ENCODE measurements at places on chromosomes 5 and 9.

DNA sequence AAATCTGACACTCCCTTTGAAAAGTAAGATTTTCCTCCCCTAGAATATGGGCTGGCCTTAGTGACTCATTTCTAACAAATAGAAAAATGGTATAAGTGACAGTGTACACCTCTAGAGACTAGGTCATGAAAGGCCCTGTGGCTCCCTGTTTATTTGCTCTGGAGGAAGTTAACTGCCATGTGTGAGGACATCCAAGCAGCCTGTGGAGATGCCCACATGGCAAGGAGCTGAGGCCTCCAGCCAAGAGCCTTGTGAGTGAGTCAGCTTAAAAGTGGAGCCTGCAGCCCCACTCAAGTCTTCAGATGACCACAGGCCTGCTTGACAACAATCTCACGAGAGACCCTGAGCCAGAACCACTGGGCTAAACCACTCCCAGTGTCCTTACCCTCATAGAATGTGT, 128.1 kb upstream of the LHFPL2 start:
- DNase-seq, result no peak

- DNase-seq, result peak; percentile 3
These were observed 83.7 kb upstream of the DHFR start for GRCh38 chr5:80738466-80738865.

DNA sequence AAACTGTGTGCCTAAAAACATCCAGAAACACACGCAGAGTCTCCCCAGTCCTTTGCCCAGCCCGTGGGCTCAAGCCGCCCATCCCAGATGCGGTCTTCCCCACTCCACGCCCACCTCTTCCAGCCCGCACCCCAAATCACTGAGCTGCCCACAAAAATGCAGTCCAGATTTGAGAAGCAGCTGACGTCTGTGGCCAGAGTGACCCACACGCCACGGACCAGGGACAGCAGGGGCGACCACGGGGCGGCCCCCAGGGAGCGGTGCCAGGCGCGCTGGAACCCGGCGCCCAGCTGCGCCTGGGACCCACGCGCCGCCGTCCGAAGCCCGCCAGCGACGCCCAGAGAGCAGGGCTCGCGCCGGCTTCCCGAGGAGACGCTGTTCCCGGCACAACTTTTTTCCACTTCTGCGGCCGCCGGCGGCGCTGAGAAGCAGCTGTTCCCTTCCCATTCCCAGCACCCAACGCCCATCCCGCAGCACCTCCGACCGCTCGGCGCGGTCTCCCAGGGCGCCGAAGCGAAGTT, 674 bp downstream of the LHFPL2 start:
- no peak for DNase-seq

DNA sequence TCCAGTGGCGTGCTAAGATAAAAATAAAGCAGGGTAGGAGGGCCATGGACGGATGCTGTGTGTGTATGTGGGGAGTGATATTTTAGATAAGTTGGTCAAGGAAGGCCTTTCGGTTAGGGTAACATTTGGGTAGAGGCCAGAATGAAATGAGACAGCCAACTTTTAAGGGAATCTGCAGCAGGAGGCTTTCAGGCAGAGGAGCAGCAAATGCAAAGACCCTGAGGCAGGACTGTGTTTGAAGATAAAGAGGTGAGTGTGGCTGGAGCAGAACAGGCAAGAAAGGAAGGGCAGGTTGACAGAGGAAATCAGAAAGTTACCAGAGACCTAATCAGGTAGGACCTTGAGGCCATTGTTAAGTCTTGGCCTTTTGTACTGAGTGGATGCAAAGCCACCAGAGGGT, 106.2 kb downstream of the MAST4 start:
- DNase-seq, result no peak

DNA sequence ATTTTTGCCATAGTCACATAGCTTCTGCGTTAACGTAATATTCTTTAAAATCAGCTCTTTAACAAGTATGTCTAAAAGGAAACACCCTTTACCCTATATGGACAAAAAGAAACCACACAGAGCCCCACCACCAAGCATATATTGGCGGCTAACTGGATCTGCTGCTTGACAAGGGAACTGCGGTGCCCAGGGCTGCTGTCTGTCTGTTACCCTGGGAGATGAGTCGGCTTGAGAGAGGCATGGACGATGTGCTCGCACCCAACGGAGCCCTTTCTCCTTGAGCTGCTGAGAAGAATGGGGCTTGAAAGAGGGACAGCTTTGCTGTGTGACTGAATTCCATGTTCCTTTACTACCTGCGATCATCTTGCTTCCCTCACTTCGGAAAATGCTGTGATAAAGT, 158.6 kb upstream of the SHB start:
- DNase-seq, result no peak

- DNase-seq, result no peak
These were observed 3.3 kb upstream of the PLGRKT start for GRCh38 chr9:5441043-5441442.

DNA sequence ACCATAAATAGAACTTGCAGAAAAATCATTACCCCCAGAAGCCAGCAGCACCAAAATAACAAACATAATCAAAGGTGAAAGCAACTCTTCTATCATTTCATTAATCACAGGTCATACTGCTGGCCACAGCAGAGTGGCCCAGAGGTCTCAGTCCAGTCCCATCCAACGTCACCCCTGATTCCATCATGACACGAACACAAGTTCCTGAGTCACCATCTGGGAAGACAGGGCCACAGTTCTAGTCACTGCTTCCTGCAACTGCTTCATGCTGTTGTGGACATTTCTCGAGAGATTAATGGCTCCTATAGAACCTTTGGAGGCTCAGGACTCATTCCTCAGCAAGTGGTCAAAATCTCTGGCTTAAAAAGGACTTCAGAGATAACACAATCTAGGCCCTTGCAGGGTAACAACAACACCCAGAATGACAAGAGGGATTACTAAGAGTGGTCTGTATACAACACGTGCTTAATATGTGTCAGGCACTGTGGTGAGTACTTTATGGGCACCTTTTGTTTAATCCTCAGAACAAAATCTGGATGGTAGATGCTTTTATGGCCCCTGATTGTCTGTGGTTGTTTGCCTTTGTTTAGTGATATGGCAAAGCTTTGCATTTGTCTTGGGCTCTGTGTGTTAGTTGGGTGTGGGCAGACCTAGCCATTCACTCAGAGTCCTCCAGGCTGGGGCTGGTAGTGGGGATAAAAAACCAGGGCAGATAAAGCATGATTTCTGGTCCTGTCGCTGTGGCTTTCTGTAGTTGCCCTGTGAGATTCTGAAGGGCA, 184.3 kb downstream of the DAB2IP start:
- no peak for DNase-seq

- DNase-seq, result no peak
These were observed 90.8 kb downstream of the C5orf15 start for GRCh38 chr5:133877351-133878235.

DNA sequence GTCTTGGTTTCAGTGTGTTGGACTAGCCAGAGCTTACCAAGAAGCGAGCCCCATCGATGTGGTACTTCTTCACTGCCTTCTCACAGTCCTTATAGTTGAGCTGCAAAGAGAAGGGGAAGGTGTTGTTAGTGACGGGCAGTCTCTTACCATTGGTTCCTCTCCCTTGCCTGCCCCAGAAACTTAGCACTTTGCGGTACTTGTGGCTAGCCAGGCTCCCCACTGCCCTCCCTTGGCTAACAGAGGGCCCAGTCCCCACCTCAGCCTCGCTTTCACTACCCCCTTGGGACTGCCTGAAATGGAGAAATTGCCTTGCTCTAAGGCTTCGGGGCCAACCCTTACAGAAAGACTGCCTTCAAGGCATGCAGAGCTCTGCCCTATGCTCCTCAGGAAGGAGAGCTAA, 4.3 kb downstream of the LCP2 start:
- DNase-seq, result no peak

DNA sequence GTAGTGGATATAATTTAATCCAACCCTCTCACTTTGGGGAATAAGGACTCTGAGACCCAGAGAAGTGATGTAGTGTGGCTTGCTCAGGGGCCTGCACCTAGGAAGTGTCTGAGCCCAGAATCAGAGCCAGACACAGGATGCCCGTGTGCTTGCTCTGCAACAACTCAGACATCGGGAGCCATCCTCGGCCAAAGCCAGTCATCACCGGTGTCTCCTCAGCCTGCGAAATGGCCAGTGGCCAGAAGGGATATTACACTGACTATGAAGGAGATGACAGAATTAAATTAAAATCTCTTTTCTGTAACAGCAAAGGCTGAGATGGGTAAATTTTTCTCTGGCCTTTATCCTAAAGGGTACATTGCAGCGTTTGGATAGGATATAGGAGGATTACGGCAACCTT, 102.9 kb downstream of the MARCHF11 start:
- DNase-seq, result no peak

- DNase-seq, result no peak
These were observed 162.9 kb upstream of the FTMT start for GRCh38 chr5:121688781-121689180.

- DNase-seq, result no peak
These were observed 644.2 kb upstream of the CDH9 start for GRCh38 chr5:27682600-27682999.

GRCh38 chr9:134534661-134535080, 106.9 kb upstream of the COL5A1 start:
- no peak for DNase-seq

- no peak for DNase-seq
These were observed 14.4 kb upstream of the SCGB3A1 start for GRCh38 chr5:180605554-180606214.

- DNase-seq, result no peak
These were observed 25.4 kb upstream of the ALDOB start for GRCh38 chr9:101460965-101461364.

DNA sequence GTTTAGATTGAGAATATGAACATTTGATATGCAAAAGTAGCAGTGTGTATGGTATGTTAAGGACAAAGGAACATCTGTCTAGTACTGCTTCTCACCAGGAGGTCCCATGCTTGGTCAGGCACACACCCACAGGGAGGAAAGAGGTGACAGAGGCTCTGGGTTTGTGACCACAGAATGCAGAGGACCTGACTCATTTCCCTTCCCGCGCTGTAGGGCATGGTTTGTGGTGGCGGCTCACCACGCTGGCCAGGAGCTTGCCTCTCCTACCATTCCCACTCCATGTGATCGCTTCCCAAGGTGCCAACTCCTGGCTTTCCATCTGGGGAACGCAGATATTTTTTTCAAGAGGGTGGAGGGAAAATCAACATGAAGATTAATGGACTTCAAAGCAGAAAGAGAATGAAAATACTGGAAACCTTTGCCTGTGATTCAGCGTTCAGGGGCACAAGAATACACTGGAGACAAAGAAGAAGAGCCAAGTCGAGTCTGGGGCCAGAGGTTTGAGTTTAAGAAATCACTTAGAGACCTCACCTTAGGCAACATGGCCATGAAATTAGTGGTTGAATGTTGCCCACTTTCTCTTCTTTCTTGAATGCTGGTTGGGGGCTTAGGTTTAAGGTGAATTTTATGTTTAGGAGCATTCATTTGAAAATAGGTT, 477.8 kb downstream of the CCDC171 start:
- DNase-seq, result peak; percentile 92

DNA sequence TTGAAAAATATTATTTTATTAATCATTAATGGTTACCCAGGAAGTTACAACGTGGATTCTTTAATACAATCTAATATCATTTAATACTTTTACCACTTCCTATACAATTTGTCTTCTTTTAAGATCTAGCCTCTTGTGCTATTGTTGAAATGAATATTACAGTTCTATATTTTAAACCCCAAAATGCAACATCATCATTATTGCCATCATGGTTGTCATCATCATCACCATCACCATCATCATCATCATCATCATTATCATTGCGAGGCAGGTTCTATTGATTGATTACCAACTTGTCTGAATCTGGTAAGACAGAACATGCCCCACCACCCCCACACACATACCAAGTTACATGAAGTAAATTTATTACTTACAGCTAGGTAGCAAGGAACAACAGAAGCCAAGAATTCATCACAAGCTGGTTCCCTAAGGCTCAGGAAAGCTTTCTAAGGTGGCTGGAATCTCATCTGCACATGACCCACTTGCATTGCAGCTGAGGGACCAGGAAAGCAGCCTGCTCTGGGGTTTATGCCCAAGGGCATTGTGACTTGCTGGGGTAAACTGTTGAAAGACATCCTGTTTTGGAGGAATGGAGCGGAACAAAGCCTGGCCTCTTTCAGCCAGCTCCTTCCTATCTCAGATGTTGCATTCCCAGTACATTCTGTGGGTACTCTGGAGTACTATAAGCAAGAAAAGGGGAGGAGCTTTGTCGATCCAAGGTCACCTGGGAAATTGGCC, 418.1 kb downstream of the PRR16 start:
- DNase-seq, result no peak

DNA sequence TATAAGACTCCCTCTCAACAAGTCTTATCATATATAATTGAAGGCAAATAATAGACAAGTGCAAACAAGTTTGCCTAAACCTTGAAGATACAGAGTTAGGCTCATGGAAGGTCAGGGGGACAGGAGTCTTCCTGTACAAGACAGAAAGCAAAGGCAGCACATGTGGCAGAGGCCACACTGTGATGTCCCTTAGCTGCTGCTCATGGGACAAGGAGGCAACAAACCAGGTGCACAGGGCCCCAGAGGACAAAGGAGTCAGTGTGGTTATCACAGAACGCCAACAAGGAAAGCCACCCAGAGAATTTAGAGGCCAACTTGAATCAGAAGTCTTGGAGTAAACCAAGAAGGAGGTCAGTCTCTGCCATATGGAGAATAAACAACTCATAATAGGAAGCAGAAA, 444.8 kb downstream of the SPOCK1 start:
- DNase-seq, result no peak

DNA sequence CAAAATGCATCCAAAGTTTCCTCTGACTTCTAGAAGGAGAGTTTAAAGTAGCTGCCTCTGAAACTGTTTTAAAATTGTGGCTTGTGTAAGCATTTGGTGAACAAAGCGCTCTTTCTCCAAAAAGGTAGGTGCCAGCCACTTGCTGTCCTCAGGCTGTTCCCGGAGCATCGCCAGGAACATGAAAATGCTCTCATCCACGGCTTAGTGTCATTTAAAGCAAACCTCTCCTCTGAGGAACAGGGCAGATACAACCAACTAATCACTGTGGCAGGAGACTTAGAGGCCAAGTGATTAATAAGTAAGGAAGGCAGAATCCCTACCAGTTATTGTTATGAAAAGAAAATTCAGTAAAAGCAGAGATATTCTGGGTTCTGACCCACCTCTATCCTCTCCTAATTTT, 165.6 kb downstream of the DCP2 start:
- no peak for DNase-seq

- no peak for DNase-seq
These were observed 47.5 kb downstream of the DBH start for GRCh38 chr9:133683586-133684120.

DNA sequence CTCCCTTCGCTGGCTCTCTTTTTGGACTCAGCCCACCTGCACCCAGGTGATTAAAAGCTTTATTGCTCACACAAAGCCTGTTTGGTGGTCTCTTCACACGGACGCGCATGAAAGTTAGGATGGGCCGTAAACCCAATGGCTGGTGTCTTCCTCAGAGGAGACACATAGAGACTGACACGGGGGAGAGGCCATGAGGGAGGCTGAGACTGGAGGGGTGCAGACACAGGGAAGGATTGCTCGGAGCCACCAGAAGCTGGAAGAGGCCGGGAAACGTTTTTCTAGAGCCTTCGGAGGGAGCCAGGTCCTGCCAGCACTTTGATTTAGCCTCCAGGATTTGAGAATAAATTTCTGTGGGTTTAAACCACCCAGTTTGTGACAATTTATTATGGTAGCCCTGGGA, 274.9 kb downstream of the AGTPBP1 start:
- no peak for DNase-seq

GRCh38 chr9:127541865-127542264, 70.2 kb upstream of the STXBP1 start:
- DNase-seq, result peak; percentile 52
